ENCODE measurements at places on chromosomes 13 and 19. TPM values are rescaled to one million over a fixed set of nuclear protein-coding genes. Genes with fewer than 3 reads are reported as not detected.

DNA sequence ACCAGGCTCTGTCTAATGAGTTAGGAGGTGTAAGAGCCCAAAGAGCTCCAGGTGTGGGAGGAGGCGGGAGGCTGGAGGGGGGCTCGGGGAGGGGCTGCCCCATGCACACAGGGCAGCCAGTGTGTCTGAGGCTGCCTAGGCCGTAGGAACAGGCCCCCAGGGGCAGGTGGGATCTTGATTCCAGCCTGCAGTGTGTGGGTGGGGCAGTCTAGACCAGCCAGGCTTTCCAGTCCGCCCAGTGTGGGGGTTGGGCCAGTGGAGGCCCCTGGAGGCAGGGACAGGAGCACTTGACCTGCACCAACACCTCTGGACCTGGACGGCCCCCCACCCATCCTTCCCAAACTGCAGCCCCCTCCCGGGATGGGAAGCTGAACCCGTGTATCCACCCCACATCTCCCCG lies 5.4 kb upstream of the CAMSAP3 start:
- DNase-seq: no peak
- no peaks in the 10 kb centered on the region for H3K27me3 ChIP-seq
- H3K36me3 ChIP-seq: no peaks in the 10 kb centered on the region
- no peak overlapping the region for H3K27ac ChIP-seq

DNA sequence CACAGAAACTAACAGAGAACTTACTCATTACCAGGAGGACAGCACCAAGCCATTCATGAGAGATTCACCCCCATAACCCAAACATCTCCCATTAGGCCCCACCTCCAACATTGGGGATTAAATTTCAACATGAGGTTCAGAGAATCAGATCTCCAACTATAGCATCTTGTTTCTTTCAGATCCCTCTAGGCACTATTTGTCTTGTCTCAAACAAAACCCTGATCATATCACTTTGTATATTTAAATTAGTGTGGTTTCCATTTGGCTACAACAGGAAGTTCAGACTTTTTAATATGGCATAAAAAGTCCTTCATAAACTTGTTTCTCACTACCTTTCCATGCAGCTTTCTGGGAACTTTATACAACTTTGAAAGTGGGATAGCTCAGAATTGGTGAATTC lies 699.0 kb upstream of the MIR17HG start:
- H3K27me3 ChIP-seq: no peaks in the 10 kb centered on the region
- H3K4me1 ChIP-seq: no peaks in the 10 kb centered on the region
- H3K4me3 ChIP-seq: no peak overlapping the region
- DNase-seq: no peak

DNA sequence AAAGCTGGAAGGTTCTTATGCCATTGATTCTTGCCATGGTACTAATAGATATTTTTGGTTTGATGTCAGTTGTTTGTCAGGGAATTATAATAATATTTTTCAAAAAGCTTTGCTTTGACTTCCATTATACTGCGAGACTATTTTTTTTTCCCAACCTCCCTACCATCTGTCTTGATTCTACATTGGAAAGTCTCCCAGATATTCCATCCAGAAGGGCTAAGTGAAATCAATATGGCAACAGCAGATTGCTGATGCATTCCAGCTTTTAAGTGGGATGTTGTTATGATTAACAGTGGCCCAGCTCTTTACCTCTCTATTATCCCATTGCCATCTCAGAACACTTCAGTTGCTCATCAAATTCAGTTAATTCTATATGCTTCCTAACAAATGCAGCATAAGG lies 247.4 kb downstream of the OXGR1 start:
- DNase-seq: no peak
- no peak overlapping the region for H3K4me3 ChIP-seq
- H3K27ac ChIP-seq: no peak overlapping the region
- no peaks in the 10 kb centered on the region for H3K27me3 ChIP-seq
- H3K4me1 ChIP-seq: no peaks in the 10 kb centered on the region
- H3K36me3 ChIP-seq: no peaks in the 10 kb centered on the region

Gene SLC7A9
- total RNA-seq: 0.50 TPM

Gene RNF225
- not detected for total RNA-seq

Gene CGB2
- not detected for total RNA-seq

All from spinal cord (tissue), 10 donors.